ENCODE measurements at places on chromosomes 7 and 10.

DNA sequence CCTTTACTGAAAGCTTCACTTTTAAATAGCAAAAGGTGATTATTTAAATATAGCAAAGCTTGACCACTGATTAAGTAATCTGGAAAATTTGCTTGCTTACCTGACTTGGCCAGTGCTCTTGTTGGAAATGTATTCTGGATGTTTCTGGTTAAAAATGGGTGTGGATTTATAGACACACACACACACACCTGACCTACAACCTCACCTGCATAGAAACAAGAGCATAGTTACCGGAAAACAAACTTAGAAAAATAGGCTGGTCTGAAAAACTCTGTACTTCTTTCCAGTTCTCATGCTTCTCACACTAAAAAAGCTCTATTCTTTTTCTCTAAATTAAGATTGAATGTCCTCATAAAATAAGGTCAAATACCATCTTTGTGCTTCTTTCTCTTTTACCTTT lies at the start of gene AGR3:
Gene AGR3 (minus strand): TSS at position 140 of the 400 bp plus-strand sequence. CDS start 3,365 bp downstream, outside the sequence.
- no peak for DNase-seq

GRCh38 chr10:104199567-104199966 lies 32.6 kb downstream of the CFAP43 start:
- DNase-seq, result no peak

DNA sequence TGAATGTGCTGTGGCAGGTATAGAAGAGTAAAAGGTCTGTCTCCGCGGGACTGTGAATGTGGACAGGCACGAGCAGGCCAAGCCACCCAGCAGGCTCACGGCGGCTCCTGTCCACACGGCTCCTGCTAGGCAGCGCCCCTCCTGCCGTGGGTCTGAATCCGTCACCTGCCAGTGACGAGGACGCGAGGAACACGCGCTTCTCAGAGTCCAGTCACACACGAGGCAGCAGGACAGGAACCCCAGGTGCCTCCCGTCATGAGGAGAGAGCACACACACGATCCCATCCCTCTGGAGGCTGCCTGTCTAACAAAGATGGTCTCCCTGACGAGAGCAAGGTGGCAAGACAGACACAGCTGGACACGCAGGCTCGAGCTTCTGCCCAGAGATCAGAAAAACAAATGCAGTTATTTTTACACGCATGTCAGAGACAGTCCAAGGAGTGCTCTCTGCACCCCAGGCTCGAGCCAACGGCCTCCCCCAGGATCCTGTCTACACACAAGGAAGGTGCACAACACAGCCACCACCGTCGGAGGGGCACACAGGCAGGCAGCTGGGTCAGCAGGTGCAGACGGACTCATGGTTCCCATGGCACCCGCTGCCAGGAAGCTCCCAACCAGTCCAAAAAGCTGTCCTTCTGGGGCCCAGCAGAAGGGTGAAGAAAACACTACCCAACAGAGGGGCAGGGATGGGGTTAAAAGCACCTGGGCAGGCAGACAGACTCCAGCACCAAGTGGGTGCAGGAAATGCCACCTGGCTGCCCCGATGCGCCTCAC lies 103.2 kb downstream of the MAD1L1 start:
- no peak for DNase-seq

DNA sequence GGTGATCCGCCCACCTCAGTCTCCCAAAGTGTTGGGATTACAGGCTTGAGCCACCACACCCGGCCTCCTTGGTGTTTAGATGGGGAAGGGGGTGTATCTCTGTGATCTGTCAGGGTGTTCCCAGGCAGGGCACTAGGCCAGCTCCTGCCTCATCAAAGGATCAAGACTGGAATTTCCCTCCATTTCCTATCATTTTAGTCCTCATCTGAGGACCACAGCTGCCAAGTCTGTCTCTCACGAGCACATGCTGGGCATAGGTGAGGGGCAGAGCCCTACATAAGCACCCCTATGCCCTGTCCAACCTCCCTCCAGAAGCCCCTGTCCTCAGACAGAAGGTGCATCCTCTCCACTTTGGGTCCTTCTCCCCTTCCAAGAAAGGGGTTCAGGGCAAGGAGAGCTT lies 19.5 kb downstream of the TRIM56 start:
- DNase-seq, result no peak

DNA sequence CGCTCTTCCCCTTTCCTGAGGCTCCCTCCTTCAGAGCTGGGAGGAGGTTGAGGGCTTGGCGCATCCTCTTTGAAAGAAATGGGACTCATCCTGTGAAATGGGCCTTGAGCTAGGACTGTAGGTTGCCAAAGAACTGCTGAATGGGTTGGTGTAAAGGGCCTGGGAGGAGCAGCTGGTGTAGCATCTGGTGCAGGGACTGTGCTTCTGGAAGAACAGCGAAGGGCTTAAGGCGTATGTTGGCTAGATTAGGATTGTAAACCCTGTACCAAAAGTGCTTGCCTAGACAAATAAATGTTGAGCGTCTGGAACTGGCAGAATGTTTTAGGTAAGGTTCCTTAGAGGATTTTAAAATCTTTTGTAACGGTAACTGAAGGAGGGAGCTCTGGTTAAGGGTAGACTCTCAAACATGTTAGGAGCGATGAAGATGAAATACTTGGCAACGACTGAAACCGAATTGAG lies 563 bp downstream of the STAM start:
- DNase-seq, result no peak

- no peak for DNase-seq
These were observed 111.2 kb downstream of the SPAG6 start for GRCh38 chr10:22456486-22456885.

GRCh38 chr10:23358357-23358756 lies 13.8 kb upstream of the C10orf67 start:
- DNase-seq, result no peak

DNA sequence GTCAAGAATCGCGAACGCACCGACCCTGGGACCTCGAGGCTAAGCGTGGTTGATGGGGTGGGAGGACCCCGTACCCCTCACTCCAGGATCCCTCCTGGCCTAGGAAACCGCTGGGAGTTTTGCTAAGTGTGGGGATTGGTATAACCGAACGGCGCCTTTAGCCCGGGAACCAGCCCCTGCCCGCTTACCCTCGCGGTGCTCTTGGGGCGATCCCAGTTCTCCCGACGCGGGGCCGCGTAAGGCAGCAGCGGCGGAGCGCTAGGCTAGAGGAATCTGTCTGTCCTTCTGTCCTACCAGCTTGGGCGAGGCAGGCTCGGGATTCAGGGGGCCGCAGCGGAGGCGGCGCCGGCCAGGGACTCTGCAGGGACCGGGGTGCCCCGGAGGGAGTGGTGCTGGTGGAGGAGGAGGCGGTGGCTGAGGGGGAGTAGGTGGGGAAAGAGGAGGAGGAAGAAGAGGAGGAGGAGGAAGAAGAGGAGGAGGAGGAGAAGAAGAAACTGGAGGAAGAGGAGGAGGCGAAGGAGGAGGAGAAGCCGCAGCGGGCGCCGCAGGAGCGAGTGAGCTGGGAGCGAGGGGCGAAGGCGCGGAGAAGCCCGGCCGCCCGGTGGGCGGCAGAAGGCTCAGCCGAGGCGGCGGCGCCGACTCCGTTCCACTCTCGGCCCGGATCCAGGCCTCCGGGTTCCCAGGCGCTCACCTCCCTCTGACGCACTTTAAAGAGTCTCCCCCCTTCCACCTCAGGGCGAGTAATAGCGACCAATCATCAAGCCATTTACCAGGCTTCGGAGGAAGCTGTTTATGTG lies 439 bp upstream of the EMX2 start:
- no peak for DNase-seq

GRCh38 chr7:29442146-29442545 lies 121.5 kb upstream of the PRR15 start:
- no peak for DNase-seq

GRCh38 chr10:33886299-33886698 lies 551.8 kb upstream of the NRP1 start:
- no peak for DNase-seq

DNA sequence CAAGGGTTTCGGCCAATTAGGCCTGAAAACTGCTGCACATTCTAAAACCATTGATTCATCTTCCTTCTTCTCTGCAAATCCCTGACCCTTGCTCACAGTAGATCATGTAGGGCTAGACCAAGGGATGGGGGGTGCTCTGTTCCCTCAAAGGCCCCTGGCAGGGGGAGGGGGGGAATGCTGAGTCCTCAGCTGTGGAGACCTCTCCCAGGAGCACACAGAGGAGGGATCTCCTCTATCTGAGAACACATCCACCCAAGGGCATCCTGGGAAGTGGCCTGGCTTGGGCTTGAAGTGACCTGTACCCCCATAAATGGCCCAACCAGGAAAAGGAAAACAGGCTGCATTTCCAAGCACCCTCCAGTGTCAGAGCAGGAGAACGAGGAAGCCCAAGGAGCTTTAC lies 1.0 kb upstream of the CDHR1 start:
- no peak for DNase-seq

DNA sequence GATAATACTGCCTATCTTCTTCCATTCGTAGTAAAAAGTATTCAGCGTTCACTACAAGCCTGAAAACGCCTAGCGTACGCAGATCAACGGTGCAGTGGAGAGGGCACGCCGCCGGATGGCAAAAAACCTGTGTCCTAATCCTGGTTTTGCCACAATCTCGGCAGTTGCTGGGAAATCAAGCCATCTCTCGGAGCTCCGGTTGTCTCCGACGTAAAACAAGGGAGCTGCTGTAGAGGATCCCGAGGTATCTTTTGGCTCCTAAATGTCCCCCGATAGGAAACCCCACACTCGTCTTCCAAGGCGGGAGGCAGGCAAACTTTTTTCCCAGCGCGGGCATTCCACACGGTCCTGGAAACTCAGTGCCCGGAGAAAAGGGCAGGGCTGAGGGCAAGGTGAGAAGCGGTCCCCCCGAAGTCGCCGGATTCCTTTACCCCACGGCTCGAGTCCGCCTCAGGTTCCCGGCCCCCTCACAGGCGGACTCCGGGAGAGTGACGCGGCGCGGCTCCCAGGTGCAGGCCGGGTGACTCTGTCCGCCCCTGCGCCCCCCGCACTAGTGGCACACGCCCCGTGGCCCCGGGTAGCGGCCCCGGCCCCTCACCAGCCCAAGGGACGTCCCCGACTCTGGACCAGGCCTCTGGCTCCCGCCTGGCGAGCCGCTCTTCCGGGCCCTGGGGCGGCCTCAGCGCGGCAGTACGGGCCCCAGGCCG lies 649 bp downstream of the IDE start:
- no peak for DNase-seq

DNA sequence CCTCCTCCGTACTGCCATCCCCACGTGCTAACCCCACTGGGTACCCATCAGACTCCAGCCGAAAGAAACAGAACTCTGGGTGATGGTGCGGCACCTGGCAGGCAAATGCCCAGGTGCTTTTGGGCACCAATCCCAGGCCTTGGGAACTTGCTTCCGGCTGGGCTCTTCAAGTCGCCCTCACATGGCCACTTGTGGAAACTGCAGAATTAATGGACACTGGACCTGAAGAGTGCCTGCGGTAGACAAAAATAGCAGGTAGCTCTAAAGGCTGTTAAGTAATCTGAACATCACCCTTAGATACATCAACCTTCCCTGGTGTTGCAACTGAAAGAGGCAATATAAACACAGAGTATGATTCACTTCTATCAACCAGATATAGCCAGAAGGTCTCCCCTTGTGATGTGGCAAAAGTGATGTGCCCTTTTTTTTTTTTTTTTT lies 644.4 kb downstream of the GRM8 start:
- no peak for DNase-seq
